Stimulated activated naive CD8-positive, alpha-beta T cell treated with anti-CD3 and anti-CD28 coated beads, Interleukin-15, Interleukin-2, amounts not matched to agents 100 U/mL and 50 U/mL, for 24 hours (primary cell): ENCODE measurements at places on chromosomes 3 and 15.

GRCh38 chr3:185507883-185508282, 9.0 kb upstream of the TMEM41A start:
- no peak for DNase-seq

DNA sequence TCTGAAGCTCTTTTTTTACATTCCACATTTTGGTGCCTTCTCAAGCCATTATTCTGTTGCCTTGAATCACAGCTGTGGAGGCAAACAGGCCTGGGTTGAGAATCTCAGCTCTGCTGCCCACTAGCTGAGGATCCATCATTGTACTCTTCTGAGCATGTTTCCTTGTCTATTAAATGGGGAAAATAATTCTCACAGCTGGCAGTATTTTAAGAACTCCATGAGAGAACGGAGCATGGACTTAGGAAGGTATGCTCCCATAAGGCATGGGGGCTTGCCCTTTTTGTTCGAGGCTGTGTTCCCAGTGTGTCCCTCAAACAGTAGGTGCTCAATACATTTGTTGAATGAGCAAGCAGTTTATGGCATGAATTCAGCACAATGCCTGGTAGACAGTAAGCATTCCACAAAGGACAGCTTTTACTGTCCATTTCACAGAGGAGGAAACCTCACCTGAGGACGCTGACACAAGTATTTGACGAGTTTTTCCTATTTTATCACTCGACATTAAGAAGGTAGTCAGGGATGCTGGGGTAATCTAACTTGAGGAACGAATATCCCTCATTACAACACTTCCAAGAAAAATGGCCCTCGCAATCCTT, 2.1 kb upstream of the PTPRG start:
- no peak for DNase-seq

DNA sequence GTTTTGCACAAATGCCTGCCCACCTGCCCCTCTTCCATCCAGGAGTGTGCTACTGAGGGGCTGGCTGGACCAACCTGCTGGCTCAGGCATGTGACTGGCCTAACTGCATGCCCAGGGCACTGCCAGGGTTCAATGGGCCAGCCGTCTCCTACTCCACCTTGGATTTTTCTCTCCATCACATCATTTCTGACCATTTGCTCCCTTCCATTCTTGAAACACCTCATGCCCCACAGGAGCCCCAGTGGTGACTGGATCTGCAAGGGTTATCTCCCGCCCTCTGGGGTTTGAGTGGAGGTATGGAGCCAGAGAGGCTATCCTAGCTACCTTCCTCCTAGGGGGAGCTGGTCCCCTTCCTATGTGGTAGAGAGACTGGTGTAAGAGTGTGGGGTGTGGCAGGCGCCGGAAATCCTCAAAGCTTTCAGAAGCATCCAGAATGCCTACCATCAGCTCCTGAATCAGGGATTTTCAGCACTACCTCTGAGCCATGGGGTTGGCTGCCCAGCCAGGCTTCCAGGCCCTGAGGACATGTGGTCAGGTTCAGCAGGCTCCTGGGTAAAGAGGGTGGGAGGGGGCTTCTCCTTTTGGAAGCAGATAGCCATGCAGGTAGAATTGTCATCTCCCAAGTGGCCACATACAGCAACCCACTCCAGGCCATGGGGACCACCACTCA, 2.9 kb upstream of the MANF start:
- DNase-seq = no peak

DNA sequence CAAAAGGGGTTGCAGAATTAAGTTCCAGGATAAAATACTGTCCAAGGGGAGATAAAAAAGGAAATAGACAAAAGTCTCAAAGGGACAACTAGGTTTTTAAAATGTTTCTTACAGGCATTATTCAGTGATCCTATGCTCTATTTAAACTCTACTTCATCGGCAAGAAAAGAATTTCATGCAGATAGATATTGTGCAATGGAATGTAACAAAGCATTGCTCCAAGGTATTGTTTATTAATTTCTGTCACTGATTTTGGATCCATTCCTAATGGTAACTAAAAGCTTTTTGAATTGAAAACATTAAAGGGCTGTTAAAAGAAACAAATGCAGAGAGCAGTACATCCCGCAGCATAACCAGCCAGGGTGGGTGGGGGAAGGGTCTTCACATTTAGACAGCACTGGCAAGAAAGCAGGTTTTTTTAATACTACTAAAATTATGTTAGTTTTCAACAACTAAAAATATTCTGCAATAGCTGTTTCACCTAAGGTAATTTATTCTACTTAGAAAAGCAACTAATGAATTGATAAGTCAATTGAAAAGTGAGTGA, 82.9 kb downstream of the THBS1 start:
- DNase-seq = no peak

DNA sequence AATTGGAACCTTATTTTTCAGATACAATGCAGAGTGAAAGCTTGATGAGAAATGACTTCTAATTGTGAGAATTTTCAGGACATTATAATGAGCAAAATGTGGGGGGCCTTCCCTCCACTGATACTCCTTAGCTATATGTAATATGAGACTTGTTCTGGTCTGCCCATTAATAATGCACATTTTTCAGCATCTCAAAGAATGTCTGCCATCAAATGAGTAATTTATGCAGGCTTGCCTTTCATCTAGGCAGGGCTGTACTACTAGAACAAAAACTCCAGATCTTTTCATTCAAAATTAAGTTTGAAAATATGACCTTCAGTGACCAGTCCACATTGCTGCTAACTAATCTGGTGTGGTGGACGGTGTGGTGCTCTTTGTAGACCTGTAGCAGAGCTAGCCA, 127.4 kb downstream of the LRTM1 start:
- DNase-seq = no peak

DNA sequence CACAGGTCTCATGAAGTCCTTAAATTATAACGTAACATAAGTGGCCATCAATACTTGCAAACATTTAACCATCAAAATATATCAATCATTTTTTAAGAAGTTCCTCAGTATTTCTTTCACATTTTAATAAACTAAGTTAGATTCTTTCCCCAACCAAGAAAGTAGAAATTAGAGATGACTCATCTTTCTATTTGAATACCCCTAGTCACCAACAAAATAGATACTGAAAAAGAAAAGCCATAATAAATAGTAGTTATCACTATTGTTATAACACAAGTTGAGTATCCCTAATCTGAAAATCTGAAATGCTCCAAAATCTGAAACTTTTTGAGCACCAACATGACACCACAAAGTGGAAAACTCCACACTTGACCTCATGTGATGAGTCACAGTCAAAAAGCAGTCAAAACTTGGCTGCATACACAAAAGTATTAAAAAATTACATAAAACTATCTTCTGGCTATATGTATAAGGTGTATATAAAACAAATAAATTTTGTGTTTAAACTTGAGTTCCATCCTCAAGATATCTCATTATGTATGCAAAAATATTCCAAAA, 3.7 kb downstream of the SHQ1 start:
- DNase-seq = no peak

DNA sequence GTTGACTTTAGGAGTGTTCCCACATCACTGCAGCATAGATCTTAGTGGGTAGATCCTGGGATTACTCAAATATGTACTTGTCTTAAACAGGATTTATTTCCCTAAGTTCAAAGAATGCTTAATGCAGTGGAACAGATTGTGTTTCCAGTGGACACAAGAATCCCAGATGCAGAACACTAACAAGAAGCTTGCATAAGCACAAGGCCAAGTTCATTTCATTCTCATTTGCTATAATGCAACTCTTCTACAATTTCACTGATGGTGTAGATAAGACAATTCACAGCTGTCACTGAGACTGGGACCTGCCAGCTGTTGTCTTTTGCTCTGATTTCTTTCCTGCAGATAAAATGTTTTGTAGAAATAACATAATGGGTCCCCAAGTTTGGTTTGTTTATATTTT, 225.6 kb downstream of the NFKBIZ start:
- DNase-seq = no peak

- peak; percentile 41 for DNase-seq
Measured at GRCh38 chr3:50205413-50206276, 574 bp downstream of the SLC38A3 start.

GRCh38 chr3:171888466-171888865, 45.3 kb downstream of the TMEM212 start:
- no peak for DNase-seq

DNA sequence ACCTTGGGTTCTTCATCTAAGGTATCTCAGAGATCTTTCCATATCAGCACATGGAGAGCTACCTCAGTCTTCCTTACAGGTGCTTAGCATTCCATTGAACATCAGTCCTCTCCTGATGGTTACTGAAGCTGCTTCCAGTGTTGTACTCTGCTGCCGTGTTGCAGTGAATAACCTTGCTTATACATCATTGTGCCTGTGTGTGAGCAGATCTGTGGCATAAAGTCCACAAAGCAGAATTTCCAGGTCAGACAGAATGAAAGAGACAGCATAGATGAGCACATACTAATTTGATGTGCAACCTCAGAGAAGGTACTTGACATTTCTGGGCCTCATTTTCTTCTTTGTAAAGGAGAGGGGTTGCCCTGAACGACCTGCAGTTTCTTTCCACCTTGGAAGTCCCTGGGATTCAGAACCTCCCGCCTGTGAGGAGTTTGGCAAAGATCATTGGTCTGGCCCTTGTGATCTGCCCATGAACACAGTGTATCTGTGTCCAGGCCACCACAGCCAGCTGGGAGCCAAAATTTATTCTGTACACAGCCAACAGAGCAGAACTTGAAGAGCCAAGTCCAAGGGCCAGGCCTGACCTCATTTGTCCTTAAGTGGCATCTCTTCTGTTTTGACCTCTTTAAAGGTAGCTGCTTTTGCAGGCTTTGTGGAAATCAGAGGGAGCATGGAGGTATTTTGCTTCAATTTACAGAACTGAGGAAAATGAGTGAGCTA, 57.2 kb upstream of the SLC7A14 start:
- no peak for DNase-seq

DNA sequence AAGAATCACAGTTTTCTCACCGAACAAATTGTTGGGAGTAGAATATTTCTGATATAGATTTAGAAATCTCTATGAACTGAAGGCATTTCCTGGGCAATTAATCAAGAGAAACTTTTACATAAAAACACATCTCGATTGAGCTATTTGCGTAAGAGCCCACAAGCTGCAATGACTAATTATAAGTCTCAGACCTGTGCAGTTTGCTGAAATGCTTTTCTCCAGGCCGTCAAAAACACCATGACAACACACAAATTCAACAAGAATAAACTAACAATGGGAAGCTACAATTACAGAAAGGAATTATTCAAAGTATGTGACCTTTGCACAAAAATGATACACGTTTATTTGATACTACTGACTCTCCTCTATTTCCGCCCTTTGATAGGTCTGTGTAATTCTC, 481.2 kb upstream of the WNT5A start:
- no peak for DNase-seq

- DNase-seq = peak; percentile 50
Measured at GRCh38 chr3:141411251-141411771, 43.0 kb downstream of the ZBTB38 start.

- no peak for DNase-seq
Measured at GRCh38 chr15:98965597-98965996, 42.0 kb downstream of the PGPEP1L start.

DNA sequence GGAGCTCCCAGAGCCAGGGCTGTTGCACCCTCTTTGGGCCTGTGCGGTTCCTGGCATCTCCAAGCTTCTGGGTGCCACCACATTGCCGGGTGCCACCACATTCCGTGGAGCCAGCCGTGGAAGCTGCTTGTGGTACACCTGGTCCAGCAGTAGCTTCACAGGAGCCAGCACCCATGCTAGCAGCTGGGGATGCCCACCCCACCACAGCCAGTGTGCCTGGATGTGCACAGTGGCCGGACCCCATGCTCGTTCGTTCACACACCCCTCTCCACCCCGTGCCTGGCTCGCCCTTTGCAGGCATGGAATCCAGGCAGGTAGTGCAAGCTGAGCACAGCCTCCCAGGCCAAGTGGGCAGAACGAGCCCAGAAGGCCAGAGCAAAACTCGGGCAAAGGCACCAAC, 1029.8 kb upstream of the GBE1 start:
- DNase-seq = no peak

DNA sequence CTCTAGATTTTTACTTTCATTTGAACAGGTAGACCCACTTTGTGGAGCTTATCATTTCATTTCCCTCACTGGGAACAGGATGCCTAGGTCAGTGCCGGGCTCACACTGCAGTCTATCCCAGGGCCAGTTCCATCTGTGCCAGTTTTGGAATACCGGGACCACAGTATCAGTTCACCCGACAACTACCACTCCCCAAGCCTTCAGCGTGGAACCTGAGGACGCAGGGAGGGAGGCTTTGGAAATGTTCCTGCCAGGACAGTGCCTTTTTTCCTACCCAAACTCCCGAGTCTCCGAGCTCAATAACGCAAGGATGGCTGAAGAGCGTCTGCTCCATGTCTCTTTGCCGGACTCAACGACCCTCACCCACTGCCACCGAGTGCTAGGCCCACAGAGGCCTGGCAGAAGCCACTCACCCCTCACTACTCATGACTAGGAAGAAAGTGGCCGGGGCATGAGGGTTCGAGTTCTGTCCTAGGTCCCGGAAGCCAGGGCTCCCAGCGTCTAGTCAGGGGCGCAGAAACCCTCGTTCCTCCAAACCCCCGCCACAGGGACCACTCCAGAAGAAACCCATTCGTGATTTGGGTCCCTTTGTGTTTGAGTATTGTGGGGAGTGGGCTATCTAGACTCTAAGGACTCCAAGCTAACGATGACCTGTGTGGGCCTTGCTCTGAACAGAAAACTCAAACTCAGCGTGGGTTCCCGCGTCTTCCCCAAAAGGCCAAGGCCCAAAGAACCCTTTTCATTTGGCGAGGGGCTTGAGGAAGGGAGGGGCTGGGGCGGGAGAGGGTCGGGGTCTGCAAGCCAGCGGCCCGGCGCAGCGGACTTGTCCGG, 11.4 kb downstream of the ZIC1 start:
- DNase-seq = no peak

DNA sequence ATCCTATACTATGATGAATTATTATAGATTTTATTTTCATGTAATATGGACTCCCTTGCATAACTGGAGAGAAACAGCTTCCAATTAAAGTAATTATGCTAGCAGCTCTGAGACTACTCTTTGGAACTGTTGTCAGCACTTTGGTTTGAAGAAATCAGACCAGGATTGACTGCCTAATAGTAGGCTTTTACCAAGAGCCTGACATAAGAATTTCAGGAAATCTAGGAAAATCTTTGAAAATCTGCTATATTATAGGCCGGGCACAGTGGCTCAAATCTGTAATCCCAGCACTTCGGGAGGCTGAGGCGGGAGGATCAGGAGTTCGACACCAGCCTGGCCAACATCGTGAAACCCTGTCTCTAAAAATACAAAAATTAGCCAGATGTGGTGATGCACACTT, 62.9 kb downstream of the ZNF609 start:
- no peak for DNase-seq

- no peak for DNase-seq
Measured at GRCh38 chr3:53028641-53029040, 17.2 kb downstream of the SFMBT1 start.

GRCh38 chr3:98151241-98151640, 4.0 kb downstream of the OR5H14 start:
- no peak for DNase-seq

- DNase-seq = no peak
Measured at GRCh38 chr3:177262396-177262795, 65.1 kb upstream of the TBL1XR1 start.

- no peak for DNase-seq
Measured at GRCh38 chr3:28139967-28140634, 101.3 kb upstream of the CMC1 start.
